ENCODE measurements at places on chromosomes 16 and 17.

- peak; percentile 55 for DNase-seq
These were observed 587 bp upstream of the CDK5R1 start for GRCh38 chr17:32486111-32486700.

GRCh38 chr16:51707666-51708065 is 556.6 kb upstream of the SALL1 start:
- DNase-seq: no peak

DNA sequence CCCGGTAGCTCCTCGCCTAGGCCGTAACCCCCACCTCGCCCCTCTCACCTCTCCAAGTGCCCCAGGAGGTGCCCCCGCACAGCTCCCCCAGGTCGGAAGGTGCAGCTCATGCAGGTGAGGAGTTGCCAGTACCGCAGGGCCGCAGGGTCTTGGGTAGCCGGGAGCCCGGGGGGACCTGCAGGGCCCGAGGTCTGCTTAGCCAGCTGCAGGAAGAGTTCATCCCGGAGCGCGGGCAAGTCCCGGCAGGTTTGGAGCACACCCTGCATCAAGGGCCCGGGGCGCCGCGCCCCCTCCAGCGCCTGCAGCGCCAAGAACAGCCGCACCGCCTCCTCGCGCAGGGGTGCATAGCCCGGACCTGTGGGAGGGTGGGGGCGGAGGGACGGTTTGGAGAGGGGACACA is 4.8 kb downstream of the PLEKHH3 start:
- DNase-seq: no peak

DNA sequence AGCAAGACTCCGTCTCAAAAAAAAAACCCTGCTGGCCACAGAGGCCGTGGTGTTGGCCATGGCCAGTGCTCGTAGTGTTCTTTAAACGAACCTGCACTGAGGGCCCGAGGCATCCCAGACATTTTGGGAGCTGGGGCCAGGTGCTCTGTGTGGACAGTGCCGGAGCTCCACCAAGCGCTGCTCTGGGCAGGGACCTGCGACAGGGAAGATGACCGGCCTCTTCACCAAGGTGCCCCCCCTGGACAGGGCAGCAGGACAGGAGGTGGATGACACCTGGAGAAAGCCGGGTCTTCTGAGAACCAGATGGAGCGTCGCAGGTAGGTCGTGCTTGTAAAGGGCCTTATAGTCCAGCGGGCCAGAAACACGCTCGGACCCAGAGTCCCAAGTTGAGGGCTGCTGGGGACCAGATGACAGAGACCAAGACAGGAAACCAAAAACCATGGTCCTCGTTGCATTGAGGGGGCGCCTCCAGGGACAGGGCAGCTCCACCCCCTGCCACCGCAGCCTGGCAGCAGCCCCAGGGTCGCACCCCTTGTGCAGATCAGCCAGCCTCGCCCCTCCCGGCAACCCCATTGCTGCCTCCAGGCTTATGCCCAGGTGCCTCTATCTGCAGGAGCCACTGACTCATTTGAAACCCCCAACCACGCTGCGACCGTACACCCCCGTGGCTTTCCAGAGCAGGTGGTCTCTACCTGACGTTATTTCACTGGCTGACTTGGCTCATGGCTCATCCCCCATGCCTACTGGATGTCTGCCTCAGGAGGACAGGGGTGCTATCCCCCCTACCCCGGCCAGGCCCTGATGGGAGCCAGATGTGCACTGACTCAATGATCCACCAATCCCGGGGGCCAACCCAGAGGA is 4.2 kb upstream of the NTN3 start:
- DNase-seq: no peak

- DNase-seq: no peak
These were observed 13.7 kb downstream of the HIC1 start for GRCh38 chr17:2068519-2069051.

DNA sequence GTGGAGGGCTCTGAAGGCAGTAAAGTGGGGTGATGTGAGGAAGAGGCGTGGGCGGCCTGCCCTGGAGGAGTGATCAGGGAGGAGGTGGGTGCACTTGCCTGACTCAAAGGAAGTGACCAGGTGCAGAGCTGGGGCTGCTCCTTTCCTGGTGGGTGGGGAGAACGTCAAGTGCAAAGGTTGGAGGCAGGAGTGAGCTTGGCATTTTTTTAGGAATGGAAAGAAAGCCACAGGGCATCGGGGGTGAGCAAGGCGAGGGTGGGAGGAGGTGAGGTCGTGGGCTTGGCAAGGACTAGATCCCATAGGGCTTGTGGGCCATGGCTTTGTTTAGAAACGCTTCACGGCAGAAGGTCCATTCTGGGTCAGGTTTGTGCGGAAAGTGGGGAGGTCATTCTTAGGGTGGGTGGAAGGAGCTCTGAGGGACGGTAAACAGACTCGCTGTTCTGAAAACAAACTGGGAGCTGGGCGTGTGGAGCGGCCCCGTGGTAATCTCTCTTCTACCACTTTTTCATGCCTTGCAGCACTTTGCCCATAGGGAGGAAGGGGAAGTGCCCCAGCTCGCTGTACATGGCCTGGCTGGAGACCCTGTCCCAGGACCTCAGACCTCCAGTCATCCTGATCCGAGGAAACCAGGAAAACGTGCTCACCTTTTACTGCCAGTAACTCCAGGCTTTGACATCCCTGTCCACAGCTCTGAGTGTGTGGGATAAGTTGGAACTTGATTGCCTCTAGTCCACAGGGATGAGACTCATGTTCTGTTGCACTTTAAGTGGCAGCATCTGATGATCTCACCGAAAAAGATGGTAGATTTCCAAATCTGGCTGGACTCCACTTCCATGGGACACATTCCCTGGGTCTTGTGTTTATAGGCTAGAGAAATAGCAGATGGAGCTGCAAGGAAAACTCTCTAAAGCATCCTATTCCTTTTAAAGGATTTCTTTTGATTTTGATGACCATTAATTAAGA is 18.9 kb upstream of the HERPUD1 start:
- no peak for DNase-seq

GRCh38 chr16:60541535-60541934 is 1494.7 kb downstream of the CDH8 start:
- no peak for DNase-seq

- DNase-seq: no peak
These were observed 315.8 kb downstream of the BCAS3 start for GRCh38 chr17:60993497-60993896.

DNA sequence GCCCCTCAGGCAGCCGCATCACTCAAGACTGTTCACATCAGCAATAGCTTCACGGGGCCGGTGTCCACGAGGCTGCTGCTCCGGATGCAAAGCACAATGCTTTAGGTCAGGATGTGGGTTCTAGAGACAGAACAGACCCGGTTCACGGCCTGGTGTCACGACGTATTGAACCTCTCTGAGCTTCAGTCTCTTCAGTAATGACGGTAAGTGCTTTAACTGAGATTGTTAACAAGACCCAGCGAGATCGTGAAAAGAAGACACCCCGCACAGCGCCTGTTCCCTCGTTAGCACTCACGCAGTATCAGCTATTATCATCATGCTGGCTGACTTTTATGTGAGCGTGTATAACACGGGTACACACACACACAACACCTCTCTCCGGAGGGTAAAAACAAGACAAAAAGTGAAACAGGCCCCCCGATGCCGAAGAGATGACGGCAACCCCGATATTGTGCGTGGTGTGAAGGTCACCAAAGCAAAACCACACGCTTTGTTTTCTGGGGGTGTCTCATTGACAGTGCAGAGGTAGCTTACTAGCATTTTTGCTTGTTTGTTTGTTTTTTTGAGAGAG is 21.4 kb upstream of the ABR start:
- DNase-seq: no peak

DNA sequence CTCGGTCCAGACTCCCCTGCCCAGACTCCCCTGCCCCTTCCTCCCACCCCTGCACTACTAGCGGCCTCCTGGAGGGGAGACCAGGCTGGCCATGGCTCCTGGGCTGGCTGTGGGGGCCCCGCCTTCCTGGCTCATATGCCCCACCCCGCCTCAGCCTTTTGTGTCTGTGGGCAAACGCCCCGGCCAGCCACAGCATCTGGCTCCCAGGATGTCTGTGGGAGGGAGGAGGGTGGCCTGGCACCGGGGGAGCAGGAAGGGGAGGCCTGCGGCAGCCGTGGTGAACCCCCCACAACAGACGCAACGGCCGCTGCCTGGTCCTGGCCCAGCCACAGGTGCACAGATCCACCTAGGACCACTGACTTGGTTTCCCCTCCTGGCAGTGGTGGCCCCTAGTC is 32.9 kb downstream of the BAHCC1 start:
- DNase-seq: peak; percentile 18

GRCh38 chr17:2414446-2415064 is 13.7 kb upstream of the MNT start:
- DNase-seq: peak; percentile 48

- DNase-seq: peak; percentile 9
These were observed 65.6 kb downstream of the XYLT1 start for GRCh38 chr16:17404941-17405689.

- DNase-seq: no peak
These were observed 3.9 kb downstream of the ANKRD13B start for GRCh38 chr17:29596811-29597210.

DNA sequence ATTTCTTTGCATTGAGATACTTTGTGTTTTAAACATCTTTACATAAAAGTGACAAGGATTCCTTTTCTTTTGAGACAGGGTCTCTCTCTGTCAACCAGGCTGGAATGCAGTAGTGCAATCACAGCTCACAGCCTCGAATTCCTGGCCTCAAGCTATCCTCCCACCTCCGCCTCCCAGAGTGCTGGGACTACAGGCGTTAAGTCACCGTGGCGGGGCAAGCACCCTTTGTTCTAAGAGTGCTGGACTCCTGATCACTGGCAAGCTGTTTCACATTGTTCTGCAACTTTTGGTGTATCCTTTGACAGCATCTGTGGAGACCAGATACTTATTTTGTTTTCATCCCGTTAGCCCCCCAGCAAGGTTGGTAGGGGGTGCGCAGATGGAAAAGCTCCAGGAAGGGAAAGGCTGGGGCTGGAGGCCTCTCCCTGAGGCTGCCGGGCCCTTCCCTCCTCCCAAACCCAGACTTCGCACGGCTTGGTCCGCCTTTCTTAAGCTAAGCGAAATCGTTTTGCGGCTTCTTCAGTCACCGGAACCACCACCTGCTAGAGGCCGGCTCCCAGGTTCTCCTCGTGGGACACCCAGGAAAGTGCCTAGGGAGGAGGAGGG is 1.1 kb downstream of the ST6GALNAC2 start:
- no peak for DNase-seq

DNA sequence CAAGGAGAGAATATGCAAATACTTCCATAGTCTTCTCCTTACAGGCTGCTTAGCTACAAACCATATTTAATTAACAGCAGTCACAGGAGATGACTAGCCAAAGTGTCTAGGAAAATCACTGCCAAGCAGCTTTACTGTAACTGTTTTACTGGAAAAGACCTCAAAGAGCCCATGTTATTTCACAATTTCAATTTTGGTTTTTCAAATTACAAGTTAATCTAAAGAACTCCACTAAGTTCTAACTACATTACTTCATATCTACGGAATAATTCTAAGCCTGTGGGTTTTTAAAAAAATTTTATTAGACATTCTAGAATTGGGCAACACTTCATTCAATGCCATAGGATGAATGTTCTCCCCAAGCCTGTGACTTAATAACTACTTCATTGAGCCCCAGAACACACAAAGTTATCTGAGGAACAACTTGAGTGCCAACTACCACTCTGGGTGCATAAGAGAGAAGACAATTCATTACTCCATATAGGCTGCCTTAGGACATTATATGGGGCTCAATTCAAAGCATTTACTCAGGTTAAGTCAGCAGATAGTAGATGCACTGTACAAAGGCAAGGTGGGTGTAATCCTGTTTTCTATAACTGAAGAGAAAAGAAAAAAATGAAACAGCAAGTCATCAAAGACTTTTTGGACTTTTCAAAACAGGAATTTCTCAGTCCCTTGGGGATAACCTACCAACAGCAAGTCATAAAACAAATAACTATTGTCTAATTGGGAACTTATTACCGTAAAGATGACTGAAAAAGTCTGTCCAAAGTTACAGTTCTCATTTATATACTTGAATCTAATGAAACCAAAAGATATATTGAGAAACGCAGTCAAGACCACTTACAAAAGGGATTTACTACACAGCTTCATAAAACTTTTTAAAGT is 33.0 kb downstream of the STAT3 start:
- peak; percentile 42 for DNase-seq

DNA sequence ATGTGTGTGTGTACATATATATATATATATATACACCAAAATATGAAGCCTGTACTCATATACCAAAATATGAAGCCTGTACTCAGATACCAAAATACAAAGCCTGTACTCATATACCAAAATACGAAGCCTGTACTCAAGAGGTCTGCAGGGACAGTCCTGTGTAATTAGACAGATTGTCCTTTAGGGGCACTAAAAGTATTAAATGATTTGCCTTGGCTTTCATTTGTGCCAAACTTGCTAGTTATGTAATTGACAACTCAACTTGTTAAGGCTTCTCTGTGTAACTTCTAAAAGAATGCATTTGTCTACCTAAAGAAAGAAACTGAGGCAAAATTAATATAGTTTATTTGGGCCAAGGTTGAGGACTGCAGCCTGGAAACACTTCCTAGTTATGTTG is 30.8 kb upstream of the DHX40 start:
- no peak for DNase-seq

DNA sequence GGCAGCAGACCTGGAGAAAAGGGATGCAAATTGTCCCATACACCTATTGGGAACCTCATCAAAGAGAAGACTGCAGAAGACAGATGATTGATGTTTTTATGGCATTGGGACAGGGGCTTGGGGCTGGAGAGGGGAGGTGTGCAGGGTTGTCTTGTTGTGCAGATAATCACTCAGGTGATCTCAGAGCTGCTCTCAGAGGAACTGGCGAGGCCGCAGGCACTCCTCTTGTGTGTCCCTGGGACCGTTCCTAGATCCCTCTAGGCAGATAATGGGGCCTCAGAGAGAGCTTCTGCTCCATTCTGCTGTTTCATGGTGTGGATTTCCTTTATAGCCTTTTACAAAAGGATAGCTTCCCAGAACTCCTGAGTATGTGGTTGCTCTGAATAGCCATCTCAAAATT is 1.6 kb downstream of the RNF213 start:
- no peak for DNase-seq

Measured in inflammatory macrophage treated with lipopolysaccharide for 1 hour (primary cell).